ENCODE measurements at places on chromosomes 3 and 15. TPM values are rescaled to one million over a fixed set of nuclear protein-coding genes. Genes with fewer than 3 reads are reported as not detected.

SPESP1 gene
- total RNA-seq: 4.0 TPM

GRCh38 chr3:15541371-15541770, 19.9 kb upstream of the COLQ start:
- DNase-seq: no peak

DNA sequence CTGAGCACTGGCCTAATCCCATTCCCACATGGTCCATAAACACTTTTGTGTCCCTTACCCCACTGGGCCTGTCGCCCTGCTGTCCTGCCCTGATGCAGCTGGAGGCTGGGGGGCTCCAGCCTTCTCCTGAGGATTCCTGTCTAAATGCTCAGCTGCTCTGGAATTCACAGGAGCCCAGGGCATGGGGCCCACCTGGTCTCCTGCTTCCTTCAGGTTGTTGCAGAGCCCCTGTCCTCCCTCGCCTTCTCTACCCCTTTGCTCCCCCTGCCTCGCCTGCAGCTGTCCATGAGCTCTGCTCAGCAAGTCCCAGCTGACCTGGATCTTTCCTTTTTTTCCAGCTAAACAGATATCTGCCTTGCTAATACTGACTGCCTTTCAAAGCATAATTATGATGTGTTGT, 286.9 kb downstream of the XXYLT1 start:
- no peak for DNase-seq

GRCh38 chr15:87481126-87481525, 775.4 kb downstream of the NTRK3 start:
- no peak for DNase-seq

Measured in pulmonary artery endothelial cell (primary cell).